Foreskin keratinocyte (primary cell): ENCODE measurements at places on chromosomes 1 and 21.
A peak's percentile ranks its signal among the peaks of the same experiment; 100 is the strongest.

DNA sequence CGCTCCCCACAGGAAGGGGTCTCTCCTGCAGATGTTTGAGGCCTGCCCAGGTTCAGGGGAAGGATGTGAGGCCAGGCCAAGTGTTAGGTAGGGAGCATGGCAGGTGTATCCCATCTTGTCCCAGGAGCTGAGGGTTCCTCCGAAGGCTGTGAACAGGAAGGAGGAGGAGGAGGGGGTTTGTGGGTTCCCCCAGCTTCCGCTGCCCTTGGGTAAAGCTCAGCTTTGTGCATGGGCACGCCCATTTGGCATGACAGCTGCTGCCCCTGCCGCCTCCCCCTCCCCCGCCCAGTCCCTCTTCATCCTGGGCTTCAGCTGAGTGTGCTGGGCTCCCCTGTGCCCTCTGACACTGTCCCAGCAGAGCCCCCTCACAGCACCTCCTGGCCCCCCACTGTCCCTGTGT, 25.5 kb downstream of the TNFRSF8 start:
- DNase-seq: no peak

GRCh38 chr1:11443043-11443442, 35.9 kb upstream of the DISP3 start:
- no peak for DNase-seq

DNA sequence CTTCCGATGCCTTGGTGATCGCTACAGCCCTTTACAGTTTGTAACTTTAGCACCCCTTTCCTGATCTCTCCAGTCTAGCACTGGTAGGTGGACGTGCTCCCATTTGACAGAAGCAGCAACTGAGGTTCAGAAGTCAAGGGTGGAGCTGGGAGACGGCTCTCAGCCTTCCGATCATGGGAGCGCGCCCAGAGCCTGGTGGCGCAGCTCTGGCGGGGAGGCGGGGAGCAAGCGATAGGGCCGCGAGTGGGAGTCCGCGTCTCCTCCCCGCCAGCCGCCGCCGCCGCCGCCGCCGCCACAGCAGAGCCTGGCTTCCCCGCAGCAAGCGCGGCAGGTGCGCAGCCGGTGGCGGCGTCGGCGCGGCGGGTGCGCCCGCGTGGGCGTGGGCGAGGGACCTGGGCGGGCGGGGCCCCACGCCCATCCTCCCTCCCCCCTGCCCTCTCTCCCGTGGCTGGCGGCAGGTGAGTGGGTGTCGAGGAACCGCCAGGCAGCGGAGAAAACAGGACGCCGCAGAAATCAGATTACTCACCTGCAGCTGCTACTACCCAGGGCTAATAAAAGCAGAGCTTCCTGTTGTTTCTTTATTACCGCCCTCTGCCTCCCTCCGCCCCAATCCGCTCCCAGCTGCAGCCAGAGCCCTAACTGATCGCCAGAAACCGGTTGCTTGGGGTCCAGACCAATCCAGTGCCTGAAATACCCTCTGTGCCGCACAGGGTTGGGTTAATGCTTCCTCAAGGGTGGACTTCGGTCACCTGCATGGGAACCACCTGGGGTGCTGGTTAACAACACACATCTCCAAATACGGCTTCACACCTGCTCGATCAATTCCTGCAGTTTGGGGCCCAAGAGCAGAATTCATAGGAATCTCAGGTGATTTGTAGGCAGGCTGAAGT, 60.2 kb upstream of the ID3 start:
- peak; percentile 59 for DNase-seq

DNA sequence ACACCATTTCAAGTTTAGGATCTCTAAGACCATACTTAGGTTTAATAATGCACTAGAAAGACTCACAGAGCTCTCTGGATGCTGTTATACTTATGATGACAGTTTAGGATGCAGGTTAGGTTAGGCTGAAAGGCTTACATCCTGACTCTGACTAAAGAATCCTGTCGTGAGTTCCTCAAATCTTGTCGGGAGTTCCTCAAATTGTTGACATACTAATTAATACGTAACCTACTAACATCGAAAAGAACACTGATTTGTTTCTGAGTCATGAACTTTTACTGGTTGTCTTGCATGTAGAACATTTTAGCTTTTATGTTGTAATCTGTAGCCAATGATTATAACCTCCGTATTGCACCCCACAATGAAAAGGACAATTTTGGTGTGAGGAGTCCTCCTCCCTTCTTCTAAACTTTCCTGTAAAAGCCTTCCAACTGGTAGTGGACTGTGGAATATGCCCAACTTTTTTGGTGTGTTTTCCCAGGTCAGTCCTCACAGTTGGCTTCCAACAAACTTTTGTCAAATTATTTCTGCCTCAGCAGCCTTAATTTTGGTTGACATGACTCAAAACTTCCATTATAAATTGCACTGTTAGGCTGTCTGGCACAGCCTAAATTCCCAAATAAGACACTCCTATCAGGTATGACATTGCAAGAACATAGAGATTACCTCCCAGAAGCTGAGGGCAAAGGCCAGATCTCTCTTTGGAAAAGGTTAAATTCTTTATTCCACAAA, 107.9 kb upstream of the PALMD start:
- no peak for DNase-seq

DNA sequence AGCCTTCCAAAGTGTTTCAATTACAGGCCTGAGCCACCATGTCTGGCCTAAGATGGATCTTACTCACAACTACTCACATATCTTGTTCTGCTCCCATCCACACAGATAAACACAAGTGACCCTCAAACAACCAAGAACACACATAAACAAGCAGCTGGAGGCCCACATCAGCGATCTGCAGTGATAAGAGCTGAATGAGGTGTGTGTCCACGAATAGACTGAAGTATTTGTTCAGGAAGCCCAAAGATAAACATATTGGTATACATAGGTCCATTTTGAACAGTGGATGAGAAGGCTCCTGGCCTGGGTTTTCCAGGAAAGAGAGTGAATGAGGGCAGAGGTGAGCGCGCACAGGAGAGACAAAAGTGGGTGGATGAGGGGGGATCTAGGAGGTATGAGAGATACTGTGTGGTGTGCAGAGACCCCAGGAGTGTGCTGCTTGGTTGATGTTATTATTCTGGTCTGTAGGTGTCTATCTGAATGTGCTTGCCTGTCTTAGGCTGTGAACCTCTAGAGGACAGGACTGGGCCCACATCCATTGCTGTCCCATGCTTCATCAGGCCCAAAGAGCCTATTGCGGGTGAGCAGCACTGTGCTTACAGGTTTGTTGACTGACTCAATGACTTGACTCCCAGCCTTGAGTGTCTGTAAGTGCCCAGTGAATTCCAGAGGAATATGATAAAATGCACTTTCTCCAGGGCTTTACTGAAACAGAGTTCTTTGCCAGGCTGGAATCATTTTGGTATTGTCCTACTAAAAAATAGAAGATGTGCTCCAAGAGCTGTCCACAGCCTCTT, 79.9 kb upstream of the ATP1A1 start:
- no peak for DNase-seq

GRCh38 chr1:209199822-209200221, 383.7 kb upstream of the CAMK1G start:
- DNase-seq: no peak

DNA sequence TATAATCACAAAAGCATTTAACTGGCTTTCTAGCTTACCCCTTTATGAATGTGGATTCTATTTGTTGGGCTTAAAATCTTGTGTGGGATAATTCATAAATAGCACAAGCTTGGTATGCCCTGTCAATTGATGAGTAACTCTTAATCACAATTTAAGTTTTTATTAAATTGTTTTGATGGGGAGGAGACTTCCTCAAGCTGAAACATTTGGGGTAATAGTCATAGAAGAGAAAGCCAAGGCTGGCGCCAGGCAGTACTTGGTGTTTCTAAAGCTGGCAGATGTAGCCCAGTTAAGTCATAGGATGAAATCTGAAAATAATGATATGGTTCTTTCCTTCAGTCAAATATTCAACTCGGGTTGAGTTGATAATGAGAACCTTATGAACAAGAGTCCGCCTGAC, 167.2 kb downstream of the FMN2 start:
- no peak for DNase-seq

DNA sequence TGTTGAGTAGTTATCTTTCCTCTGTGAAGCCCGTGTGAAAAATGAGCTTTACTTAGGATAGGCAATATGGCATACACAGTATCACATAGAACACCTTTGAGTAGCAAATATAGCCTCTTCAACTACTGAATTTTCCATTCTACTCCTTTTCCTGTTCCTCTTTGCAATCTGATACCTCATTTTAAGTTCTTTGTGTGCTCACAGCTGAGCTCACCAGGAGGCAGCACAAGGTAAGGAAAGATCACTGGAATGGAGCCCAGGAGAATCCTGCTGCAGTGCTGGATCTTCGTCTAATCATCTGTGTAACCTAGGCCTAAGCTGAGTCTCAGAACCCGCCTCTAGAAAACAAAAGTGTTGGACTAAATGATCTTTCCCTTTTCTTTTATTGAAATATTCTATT, 171.0 kb downstream of the LRRC40 start:
- peak; percentile 64 for DNase-seq

- DNase-seq: peak; percentile 29
Observed at GRCh38 chr1:53511933-53512806, 53.0 kb downstream of the DMRTB1 start.

DNA sequence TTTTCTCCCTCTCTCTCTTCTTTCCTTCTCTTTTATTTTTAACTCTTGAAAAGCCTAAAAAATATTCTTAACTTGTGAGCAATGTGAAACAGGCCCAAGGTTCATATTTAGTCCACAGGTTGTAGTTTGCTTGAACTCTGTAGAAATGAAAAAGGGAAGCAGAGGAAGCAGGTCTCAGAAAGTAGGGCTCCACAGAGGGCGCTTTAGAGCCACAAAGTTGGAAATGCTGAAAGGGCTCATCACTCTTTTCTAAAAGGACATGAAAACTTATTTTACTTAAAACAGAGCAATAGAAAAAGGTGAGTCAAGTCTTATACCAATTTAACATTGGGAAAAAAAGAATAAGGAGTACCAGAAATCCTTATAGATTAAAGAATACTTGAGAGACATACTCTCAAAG, 247.0 kb downstream of the USP25 start:
- no peak for DNase-seq

- DNase-seq: no peak
Observed at GRCh38 chr21:31889460-31889859, 16.6 kb downstream of the HUNK start.

- DNase-seq: no peak
Observed at GRCh38 chr21:38664841-38665240, 140.9 kb upstream of the ETS2 start.

- DNase-seq: no peak
Observed at GRCh38 chr1:204280099-204280961, 66.5 kb upstream of the GOLT1A start.

DNA sequence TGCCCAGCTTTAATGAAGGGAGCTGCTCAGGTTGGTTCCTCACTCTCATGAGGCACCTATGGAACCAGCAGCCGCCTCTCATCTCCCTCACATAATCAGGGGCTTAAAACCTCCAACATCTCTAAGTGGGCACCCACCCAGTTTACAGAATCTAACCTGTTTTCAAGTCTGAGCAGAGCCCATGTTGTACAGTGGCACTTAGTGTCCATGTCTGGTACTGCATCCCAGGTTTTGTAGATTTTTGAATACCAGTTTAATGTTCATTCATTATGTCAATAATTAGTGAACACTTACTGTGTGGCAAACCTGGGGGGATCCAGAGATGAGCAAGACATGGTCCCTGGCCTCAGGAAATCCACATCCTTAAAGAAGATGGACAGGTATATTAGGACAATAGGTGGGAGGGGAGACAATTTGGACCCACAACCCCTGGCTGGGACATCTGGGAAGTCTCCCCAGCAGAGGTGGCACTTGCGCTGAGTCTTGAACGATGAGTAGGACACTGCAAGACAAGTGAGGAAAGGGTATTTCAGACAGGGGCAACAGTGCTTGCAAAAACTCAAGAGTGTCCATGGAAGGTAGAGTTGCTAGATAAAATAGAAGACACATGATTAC, 83.3 kb downstream of the LACTBL1 start:
- no peak for DNase-seq

GRCh38 chr1:152442301-152442700, 28.2 kb upstream of the CRNN start:
- DNase-seq: no peak

- DNase-seq: peak; percentile 89
Observed at GRCh38 chr1:42529724-42530181, 66.7 kb downstream of the CCDC30 start.

- no peak for DNase-seq
Observed at GRCh38 chr21:41865002-41865777, 14.0 kb downstream of the PRDM15 start.

DNA sequence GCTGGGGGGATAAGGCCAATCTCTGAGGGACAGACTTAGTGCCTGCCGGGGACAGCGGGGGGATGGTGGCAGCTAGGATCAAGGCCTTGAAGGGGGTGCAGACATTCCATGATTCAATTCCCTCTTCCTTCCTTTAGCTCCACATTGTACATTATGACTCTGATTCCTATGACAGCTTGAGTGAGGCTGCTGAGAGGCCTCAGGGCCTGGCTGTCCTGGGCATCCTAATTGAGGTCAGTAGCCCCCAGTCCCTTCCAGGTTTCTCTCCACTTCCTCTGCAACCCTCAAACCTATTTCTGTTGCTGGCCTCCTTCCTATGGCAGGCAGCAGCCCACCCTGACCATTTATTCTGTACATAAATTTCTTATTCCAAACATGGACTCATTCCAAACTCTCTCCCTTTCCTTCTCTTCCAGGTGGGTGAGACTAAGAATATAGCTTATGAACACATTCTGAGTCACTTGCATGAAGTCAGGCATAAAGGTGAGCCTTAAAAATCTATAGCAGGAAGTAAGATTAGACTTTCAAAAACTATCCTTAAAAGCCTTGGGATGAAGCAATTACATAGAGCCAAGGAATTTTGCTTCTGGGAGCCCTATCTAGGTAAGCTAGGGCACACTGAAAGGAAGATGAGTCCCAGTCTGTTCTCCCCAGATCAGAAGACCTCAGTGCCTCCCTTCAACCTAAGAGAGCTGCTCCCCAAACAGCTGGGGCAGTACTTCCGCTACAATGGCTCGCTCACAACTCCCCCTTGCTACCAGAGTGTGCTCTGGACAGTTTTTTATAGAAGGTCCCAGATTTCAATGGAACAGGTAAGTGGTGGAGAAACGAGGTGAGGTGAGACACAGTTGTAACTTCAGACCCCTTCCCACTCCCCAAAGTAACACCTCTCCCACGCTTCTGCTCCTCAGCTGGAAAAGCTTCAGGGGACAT, 5.1 kb downstream of the CA14 start:
- peak; percentile 71 for DNase-seq

- DNase-seq: no peak
Observed at GRCh38 chr1:29901624-29902325, 665.5 kb downstream of the PTPRU start.

DNA sequence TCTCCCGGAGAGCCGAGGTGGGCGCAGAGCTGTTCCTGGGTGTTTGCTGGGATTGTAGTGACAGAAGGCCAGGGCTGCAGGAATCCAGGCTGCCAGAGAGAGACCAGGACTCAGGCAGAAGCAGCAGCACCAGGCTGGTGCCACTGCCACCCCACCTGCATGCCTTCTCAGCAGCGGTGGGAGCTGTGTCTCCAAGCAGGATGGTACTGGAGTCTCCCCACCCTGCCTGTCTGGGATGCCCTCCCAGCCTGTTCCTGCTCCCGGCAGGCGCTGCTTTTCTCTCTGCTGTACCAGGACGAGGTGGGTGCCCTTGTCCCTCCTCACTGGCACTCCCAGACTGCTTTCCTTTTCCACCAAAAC, 4.5 kb upstream of the HES4 start:
- DNase-seq: no peak

GRCh38 chr1:49526672-49527071, 497.1 kb downstream of the AGBL4 start:
- DNase-seq: no peak
